ENCODE measurements at places on chromosomes 4 and X.

GRCh38 chr4:7775396-7775795 is 164.3 kb downstream of the AFAP1 start:
- DNase-seq, result no peak

GRCh38 chrX:12700745-12701144 is 90.5 kb upstream of the PRPS2 start:
- DNase-seq, result no peak

- DNase-seq, result no peak
These were observed 18.5 kb downstream of the LAP3 start for GRCh38 chr4:17595471-17596005.

GRCh38 chr4:39124885-39125599 is 57.3 kb upstream of the WDR19 start:
- no peak for DNase-seq

DNA sequence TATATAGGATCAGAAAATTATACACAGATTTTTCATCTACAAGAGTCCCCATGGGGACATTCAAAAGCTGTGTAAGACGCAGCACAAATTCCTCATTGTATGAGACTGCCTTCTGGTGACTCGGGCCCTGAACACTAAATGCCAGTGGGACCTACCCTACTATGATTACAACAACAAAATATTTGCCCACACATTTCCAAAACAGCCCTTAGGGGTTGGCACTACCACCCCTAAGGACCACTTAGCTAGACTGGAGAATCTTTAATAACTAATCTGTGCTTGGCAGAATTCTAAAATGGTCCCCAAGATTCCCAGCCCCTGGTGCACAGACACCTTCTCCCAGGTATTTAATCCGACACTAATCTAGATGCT is 29.1 kb downstream of the UCHL1 start:
- DNase-seq, result no peak

GRCh38 chr4:110005461-110006056 is 92.9 kb downstream of the EGF start:
- DNase-seq, result no peak

- DNase-seq, result no peak
These were observed 1047.6 kb upstream of the PCDH10 start for GRCh38 chr4:132101526-132101925.

- DNase-seq, result no peak
These were observed 3.5 kb upstream of the CDKL2 start for GRCh38 chr4:75633846-75634245.

DNA sequence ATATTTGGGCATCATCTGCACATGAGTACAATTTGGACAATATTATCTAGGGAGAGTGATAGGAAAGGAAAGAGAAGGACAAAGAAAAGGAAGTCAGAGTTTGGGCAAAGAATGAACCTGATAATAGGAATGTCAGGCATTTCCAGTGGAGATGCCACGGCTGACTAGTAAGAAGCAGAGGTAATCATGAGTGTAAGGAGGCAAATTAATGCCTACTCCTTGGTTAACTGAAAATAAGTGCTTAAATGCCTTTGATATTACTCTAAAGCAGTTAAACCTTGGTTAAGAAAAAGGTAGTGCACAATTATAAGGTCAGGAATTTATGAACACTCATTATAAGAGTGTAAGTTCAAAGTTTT is 99.2 kb upstream of the DDIT4L start:
- DNase-seq, result no peak

DNA sequence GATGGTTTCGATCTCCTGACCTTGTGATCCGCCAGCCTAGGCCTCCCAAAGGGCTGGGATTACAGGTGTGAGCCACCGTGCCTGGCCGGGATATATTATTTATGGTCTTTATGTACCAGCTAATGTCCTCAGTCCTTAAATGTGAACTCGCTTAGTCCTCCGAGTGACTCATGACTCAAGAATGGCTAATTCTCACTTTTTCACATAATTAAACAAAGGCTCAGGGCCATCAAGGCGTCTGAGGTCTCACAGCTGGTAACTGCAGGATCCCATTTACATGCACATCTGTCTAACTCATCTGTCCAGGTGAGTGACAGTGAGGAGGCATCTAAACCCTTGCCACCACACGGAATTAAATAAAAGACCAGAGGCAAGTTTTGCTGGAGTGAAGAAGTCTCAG is 73.5 kb downstream of the HS3ST1 start:
- no peak for DNase-seq

GRCh38 chrX:87063642-87064041 is 454.0 kb upstream of the KLHL4 start:
- no peak for DNase-seq

GRCh38 chr4:172666711-172667368 is 501.8 kb upstream of the GALNT7 start:
- no peak for DNase-seq

- no peak for DNase-seq
These were observed 18.4 kb upstream of the SEL1L3 start for GRCh38 chr4:25881193-25881592.

GRCh38 chr4:82797405-82798111 is 1.0 kb downstream of the SCD5 start:
- DNase-seq, result no peak

- no peak for DNase-seq
These were observed 142.0 kb upstream of the RBPJ start for GRCh38 chr4:26178854-26179253.

DNA sequence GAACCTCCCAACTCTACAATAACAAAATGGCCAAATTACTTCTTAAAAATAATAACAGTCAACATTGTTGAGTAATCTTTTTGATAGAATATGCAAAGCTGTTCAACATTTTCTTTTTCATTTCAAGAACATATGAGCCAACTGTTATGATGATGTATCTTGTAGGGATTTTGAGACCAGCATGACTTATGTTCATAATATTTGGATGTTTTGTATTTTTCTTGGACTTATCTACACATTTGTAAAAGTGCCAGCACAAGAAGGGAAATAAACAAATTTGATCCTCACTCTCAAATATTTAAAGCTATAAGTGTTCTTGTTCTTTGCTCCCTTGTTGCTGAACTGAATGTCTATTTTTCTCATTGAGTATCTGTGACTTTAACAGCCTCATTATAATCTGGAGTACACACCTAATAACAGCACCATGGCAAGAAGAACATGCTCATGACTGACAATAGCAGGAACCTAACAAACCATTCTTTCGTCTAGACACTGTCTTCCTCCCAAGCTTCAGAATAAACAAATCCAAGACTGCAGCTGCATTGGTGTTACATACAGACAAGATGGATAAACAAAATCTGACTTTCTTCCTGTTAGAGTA is 1049.7 kb downstream of the FAT4 start:
- DNase-seq, result no peak

GRCh38 chr4:109691411-109691920 is 11.8 kb downstream of the CASP6 start:
- DNase-seq, result no peak

DNA sequence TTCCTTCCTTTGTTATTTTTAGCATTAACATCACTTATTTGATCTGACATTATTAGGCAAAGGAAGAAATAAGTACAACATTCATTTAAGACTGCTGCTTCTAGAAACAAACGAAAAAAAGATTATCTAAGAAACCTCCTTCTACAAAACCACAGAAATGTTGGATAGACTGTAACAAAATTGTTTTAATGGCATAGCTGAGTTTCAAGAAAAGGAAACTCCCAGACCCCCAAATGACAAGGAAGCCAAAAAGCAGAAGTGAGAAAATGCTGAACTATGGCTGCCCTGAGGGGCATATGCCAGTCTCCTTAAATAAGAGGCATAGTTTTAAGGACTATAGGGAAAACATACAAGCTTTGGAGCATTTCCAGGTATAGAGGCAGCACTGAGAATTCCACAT is 1431.6 kb upstream of the TENM3 start:
- no peak for DNase-seq

DNA sequence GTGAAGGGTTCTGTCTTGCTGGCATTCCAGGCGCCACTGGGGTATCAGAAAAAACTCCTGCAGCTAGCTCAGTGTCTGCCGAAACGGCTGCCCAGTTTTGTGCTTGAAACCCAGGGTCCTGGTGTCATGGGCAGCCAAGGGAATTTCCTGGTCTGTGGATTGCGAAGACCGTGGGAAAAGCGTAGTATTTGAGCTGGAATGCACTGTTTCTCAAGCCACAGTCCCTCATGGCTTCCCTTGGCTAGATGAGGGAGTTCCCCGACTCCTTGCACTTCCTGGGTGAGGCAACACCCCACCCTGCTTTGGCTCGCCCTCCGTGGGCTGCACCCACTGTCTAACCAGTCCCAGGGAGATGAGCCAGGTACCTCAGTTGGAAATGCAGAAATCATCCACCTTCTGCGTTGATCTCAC is 40.1 kb downstream of the NOP14 start:
- no peak for DNase-seq

DNA sequence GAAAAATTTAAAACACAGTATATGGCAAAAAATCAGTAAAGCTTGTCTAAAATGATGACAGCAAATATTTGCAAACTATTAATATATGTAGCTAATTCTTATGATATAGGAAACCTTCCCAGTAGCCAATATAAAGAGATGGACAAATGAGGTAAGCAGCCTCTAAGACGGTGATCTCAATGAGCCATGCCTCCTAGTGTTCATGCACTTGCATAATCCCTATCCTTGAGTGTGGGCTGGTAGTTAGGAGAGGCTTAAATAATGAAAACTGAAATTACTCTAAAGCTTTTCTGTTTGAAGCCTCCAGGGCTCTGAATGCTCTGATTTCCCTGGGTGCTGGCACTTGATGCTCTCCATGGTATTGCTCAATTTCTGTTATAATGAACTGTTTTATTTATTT is 24.6 kb upstream of the ARMCX4 start:
- no peak for DNase-seq

GRCh38 chr4:142407596-142407995 is 438.5 kb downstream of the INPP4B start:
- no peak for DNase-seq

DNA sequence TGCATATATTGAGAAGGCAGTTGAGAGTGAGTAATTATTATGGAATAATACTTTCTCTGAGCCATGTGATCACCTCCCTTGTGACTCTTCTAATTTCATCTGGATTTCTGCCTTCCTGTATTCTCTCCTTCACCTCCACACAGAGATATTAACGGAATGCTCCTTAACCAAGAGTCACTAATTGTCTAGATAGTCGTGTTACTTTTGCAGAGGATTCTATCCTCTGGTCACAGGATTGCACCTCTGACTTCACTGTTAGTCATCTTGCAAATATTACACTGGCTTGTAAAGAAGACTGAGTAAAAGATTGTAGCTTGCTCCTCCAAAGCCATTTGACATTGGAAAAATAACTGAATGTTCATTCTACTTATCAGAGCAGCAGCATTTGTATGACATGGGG is 160.9 kb downstream of the SH2D1A start:
- DNase-seq, result no peak

- DNase-seq, result no peak
These were observed 50.4 kb downstream of the FABP2 start for GRCh38 chr4:119271361-119272085.

DNA sequence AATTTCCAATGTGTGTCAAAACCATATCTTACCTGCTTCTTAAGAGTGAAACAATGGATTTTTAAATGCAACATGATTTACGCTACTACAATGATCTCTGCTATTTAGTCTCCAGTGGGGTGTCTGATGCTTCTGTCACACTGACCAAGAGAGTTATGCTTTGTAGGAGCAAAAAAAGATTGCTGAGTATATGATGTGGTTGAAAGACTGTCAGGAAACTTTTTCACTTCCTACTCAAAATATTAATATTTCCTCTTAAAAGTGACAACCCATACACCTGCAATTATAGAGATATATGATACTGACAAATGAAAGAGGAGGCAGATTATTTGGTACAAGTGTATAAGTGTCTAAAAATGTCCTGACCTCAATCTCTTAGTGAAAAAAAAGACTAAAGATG is 105.2 kb upstream of the BMP3 start:
- no peak for DNase-seq

DNA sequence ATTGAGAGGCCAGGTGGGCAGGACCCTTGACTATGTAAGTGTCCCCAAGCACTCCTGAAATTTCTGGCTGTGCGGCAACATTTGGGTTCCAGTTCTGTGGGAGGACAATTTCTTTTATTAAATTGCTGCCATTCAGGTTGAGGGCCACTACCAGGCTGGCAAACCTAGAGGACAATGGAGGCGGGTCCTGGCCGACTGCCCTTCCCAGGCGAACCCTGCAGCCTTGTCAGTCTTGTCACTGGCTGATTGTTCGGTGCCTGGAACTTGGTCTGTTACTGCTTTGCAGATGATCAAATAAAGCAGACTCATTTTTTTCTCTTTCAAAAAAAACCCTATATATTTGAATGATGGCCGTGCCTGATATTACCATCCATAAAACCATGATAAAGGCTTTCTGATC is 6.6 kb upstream of the TMEM128 start:
- DNase-seq, result no peak

All from CMK (cell line).